Activated gamma-delta T cell treated with Interleukin-2 at 50 U/mL for 16 hours (primary cell): ENCODE measurements at places on chromosomes 4 and X.

GRCh38 chrX:124548571-124548970 lies 202.2 kb downstream of the SH2D1A start:
- no peak for DNase-seq

DNA sequence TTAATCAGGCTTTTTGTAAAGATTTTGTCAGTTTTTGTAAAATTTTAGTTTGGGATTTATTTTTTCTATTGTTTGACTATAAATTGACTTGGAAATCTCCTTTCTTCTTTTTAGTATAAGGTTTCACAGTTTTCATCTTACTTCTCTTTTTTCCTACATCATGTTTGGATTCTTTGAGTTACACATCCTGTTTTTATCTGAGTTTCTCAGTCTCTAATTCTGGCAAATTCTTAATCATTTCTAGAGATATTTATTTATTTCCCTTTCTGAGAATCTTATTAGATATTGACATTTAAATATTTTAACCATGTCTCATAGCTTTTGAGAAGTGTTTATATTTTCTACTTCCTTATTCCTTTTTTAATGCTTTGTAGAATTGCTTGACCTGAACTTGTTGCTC lies 20.7 kb downstream of the USP53 start:
- no peak for DNase-seq

- no peak for DNase-seq
These were observed 60.2 kb downstream of the CHRNA9 start for GRCh38 chr4:40395166-40395900.

GRCh38 chrX:69674891-69675290 lies 59.0 kb downstream of the EDA start:
- no peak for DNase-seq

- DNase-seq, result no peak
These were observed 15.3 kb upstream of the HPGD start for GRCh38 chr4:174537634-174538033.

GRCh38 chr4:72505314-72505744 lies 63.7 kb downstream of the ADAMTS3 start:
- DNase-seq, result no peak

DNA sequence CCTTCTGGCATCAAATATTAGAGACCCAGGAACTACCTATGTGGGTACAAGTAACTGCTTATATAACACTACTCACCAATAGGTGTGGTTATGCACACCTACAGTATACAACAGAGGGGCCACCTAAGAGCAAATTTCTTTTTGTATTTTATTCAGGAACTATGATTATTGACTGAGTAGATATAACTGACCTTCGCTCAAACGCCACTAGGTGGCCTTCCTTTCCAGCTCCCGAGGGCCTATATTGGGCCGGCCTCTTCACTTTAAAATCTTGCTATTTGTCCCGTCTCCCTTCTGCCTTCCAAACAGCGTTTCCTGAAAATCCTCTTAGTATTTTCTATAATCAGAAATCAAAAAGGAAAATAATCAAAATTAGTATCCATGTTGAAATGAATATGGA lies 19.9 kb upstream of the PABPC5 start:
- no peak for DNase-seq

DNA sequence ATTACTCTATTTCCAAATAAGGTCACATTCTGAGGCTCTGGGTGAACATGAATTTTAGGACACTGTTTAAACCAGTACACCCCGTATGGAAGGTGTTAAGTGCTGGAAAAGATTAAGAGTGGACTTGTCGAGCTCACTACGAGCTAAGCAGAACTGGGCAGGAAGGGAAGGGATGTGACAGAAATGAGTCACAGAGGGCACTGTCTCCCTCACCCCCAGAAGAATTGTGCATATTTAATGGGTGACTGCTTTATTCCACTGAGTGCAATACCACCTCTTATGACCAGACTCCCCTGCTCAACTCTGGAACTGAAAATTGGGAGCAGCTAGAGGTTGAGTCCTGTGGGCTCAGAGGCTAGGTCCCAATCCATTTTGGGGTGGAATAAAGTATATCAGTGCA lies 187.4 kb upstream of the RPS6KA3 start:
- no peak for DNase-seq

GRCh38 chr4:4333265-4333706 lies 43.2 kb downstream of the ZBTB49 start:
- DNase-seq, result no peak

GRCh38 chrX:150847088-150847487 lies 51.4 kb downstream of the CD99L2 start:
- no peak for DNase-seq

- peak; percentile 47 for DNase-seq
These were observed 76.1 kb downstream of the HMGB2 start for GRCh38 chr4:173257732-173258717.

DNA sequence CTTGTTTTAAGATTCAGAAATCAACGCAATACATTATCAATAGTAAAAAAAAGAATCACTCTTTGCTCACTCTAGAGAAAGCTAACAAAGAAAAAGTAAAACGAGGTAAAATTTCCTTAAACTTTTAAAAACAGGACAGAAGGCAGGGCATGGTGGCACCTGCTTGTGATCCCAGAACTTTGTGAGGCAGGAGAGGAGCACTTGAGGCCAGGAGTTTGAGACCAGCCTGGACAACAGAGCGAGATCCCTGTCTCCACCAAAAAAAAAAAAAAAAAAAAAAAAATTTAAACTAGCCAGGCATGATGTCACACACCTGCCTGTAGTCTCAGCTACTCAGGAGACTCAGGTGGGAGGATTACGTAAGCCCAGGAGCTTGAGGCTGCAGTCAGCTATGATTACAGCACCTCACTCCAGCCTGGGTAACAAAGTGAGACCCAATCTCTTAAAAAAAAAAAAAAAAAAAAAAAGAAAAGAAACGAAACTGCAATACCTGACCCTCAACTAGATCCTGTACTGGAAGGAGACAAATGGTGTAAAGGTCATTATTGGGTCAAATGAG lies 3.5 kb downstream of the CCNI start:
- DNase-seq, result no peak

DNA sequence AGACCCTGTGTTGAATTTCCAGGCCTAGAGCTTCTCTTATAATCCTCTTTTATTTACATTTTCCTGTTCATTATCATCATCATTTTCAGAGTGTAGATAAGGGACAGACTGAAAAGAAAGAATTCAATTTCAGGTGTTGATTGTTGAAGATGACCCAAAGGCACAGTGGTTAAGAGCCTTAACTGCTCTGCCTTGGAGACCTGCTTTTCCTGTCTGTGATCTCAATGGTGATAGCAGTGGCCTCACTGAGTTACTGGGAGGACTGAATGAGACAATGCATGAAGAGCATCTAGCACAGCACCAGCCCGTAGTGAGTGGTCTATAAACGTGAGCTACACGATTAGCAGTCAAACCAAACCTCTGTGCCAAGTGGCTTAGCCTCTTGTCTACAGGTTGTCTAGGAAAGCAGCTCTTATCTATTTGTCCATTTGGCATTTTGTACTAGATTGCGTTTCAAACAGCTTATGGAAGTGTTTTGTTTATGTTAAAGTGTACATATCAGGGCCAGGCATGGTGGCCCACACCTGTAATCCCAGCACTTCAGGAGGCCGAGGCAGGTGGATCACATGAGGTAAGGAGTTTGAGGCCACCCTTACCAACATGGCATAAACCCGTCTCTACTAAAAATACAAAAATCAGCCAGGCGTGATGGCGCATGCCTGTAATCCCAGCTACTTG lies 41.5 kb downstream of the SETD7 start:
- DNase-seq, result no peak

DNA sequence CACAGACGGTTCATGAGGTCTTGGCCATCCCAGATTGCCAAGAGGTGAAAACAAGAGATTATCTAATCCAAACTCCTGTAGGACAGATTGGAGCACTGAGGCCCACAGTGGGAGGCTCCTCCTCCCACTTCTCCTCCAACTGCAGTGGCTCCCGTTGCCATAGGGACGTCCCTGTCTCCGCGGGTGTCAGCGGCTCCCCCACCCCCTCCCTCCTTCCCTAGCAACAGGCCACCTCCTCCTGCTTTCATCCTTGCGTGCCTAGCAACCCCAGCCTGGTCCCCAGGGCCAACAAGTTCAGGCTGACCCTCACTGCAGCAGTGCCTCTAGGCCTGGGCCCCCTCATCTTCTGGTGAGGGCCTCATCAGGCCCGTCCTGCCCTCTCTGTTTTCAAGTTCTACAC lies 6.8 kb upstream of the IQSEC2 start:
- DNase-seq, result no peak

GRCh38 chrX:154373340-154374306 lies 811 bp downstream of the FLNA start:
- DNase-seq, result no peak

GRCh38 chrX:130771230-130771629 lies 131.8 kb downstream of the ENOX2 start:
- no peak for DNase-seq

- no peak for DNase-seq
These were observed 32.4 kb downstream of the MAGEC1 start for GRCh38 chrX:141936080-141936479.

GRCh38 chrX:140971099-140971795 lies 31.1 kb upstream of the SPANXB1 start:
- DNase-seq, result no peak

DNA sequence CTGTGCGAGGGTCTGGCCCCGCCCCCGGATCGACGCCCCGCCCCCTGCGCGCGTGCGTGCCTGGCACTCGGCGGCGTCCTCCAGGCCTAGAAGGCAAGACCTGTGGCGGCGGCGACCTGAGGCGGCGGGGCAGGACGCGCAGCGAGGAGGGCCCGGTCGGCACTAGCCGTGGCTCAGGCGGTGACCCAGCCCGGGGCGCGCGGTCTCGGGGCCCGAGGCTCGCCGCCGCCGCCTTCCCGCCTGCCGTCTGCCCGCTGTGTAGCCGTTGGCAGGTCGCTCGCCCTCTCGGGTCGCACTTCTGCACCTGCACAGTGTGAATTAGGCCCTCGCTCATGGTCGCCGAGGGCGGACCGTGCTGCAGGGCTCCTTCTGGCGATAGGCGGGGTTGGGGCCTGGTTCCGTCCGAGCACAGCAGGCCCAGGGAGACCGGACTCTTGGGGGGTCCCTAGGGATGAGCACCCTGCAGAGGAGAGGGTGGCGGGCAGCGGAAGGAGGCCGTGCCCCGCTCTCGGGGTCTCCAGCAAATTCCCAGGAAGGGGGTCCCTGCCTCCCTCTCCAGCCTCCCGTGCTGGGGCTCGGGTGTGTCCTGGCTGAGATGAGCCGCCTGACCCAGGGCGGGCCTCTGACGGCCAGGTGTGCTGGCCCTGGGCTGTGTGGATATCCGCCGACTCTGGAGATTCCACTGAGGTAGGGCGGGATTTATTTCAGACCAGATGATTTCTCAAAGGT lies 557 bp upstream of the FAM53A start:
- DNase-seq, result peak; percentile 94

DNA sequence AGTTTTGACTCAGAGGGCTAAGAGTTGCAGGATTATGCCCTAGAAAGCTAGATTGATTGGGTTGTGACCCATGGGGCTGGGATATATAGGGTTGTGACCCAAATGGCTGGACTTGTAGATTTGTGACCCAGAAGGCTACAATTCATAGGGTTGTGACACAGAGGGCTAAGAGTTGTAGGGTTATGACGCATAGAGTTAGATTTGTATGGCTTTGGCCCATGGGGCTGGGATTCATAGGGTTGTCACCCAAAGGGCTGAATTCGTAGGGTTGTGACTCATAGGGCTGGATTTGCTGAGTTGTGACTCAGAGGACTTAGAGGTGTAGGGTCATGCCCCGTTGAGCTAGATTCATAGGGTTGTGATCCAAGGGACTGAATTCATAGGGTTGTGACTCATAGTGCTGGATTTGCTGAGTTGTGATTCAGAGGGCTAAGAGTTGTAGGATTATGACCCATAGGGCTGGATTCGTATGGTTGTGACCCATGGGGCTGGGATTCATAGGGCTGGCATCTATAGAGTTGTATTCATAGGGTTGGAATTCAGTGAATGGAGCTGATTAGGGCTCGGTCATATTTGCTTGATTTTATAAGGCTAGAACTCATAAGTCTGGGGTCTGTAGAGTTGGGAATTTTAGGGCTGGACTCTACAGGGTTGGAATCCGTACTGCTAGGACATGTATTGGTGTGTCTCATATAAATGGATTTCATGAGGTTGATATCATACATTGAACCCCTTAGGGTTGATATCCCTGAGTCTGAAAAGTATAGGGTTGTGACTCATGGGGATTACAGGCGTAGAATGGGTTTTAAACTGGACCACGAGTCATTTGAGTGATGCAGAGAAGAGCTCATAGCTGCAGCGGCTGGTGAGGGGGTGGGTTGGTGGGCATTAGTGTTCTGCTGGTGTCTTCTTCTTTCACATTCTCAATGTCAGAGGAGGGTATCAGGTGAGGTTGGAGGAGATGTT lies 125.7 kb downstream of the CRLF2 start:
- no peak for DNase-seq

GRCh38 chrX:19705196-19705769 lies 182.1 kb downstream of the SH3KBP1 start:
- DNase-seq, result no peak

GRCh38 chr4:27474691-27475090 lies 614.0 kb downstream of the STIM2 start:
- DNase-seq, result no peak

DNA sequence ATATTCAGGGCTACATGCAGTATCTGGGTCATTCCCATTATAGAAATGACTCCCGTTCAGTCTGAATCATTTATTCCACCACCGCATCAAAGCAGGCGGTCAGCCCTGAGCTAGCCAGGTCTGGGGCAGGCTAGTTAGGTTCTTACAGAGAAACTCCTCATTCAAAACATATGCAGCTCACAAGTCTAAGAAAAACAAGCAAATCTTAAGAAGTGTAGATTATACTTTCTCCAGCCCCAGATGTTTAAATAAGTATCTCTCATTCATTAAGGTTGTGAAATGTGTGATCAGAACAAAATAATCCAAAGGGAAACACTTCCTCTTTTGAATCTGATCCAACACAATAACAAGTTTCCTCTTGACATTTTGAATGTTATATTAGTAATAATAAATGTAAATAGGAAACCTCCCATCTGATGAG lies 441.9 kb downstream of the INPP4B start:
- DNase-seq, result no peak

DNA sequence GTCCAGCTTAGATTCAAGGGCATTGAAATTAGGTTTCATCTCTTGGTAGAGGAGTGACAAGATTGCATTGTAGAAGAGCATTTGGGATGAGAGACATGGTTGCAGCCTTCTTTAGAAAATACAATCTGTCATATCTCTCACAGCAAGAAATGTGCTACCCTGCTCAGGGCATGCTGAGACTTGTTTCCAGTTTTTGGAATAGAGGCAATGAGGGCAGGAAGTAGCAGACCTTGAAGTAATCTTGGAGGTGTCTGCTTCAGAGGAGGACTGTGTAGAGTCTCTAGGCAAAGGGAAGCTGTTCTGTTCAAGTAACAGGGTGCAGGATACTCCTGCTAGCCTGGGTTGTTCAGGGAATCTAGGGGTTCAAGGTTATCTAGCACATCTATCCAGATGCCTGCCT lies 116.1 kb upstream of the ZNF827 start:
- no peak for DNase-seq

DNA sequence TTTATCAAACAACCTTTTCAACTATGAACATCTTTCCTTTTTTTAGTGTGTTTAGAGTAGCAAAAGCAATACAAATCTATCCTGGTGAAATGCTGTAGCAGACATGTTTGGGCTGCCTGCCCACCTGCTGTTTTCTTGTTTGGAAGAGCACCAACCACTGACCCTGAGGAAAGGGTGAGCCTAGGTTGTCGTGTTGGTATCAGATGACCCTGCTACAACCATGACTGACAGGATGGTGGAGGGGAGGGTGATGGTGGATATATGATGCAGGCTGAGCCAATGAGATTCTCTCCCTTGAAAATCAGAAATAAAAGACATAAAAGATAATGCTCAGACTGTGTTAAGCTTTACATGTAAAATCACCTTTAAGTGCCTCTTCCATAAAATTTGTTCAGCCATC lies 201.2 kb downstream of the NPNT start:
- no peak for DNase-seq

GRCh38 chr4:55866290-55866907 lies 13.0 kb downstream of the EXOC1 start:
- DNase-seq, result no peak
